ENCODE measurements at places on chromosomes 3 and 15.

DNA sequence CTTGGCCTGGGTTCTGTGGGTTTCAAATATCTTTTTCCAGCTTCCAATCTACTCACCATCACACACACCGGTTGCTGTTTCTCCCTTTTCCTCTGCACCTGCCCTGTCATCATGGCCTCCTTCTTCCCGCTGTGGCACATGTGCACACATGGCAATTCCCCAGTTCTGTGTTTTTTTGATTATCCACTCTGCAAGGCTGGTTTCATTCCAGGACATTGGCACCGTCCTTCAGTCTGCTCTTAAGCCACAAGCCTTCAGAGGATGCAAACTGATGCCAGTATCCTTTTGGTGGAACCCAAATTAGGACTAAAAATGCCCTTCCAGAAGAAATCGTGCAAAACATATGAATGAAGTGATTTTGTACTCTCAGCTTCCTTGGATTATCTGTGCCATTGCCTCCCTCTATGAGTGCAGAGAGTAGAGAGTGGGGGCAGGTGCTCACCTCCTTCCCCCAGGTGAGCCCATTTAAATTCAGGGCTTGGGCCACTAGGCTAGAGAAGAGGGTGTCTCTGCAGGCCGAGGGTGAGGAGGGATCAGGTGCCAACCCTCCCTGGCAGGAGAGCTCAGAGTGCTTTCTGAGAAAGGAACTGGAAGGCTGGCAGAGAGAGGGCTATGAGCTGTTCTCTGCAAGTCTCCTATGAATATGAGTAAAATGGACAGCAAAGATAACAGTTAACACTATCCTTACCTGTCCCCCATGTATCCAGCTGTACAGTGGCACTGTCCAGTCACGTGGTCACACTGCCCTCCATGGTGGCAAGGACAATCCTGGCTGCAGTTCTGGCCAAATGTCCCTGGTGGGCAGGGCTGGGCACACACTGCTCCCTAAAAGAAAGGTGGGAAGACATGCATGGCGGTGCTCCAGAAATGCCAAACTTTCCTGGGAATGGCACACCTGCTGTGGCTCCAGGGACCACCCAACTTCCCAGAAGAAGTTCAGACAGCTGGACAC is 100.8 kb downstream of the RAB11A start:
- DNase-seq: no peak

GRCh38 chr15:32864841-32865240 is 147.0 kb downstream of the GREM1 start:
- DNase-seq: no peak

DNA sequence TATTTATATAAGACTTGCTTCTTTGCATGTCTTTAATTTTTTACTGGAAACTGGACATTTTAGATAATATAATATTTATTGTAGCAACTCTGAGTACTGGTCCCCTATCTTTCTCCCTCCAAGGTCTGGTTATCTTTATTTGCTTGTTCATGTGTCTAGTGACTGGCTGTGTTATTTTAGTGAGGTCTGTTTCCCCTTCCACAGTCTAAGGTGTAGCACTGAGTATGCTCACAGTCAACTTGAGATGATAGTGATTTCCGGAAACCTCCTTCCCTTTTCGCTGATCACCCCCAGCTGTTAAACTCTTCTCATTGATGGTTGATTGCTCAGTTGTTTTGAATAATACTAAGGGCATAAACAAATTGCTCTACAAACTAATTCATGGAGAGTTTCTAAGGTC is 37.0 kb downstream of the PCNP start:
- DNase-seq: no peak

DNA sequence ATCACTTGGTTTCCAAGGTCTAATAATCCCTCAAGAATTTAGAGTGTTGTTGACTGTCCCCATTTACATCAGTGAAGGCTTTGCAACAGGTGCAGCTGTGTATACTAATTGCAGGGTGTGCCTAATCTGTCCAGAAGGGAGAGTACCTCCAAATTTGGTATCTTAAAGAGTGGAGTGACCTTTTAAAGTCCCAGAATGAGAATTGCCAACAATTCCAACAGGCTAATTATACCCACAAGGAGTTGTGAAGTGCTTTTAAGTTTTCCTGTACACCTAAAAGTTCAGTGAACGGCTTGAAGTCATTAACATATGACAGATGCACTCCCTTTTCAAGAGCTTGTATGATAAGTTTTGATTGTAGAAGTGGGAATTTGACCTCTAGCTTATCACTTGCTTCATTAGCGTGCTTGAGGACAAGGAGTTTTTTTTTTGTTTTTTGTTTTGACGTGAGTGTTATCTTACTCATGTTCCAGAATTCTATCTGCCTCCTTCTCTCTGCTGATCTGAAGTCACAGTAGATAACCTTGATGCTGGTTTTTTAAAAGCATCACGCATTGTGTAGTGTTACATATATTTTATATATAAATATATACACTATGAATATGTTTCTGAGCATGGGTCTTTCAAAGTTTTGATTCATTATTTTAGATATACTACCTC is 26.3 kb downstream of the CDIN1 start:
- no peak for DNase-seq

GRCh38 chr3:76024640-76025039 is 239.3 kb upstream of the ZNF717 start:
- no peak for DNase-seq

DNA sequence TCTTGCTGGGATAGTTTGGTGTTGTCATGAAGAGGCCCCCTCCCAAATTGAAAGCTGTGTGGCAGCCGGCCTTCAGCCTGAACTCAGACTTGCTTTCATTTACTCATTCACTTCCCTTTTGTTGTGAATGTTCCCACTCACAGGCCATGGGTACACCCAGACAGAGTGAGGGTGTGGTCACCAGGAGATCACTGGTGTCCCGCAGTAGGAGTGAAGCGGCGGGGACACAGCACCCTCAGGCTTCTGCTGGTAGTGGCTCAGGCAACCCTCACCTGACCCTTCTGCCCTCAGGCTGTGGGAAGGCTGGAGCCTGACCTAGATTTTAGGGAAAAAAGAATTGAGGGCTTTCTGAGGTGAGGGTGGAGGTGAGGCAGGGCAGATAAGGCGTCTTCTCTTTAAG is 244.4 kb downstream of the SOX2 start:
- DNase-seq: no peak

DNA sequence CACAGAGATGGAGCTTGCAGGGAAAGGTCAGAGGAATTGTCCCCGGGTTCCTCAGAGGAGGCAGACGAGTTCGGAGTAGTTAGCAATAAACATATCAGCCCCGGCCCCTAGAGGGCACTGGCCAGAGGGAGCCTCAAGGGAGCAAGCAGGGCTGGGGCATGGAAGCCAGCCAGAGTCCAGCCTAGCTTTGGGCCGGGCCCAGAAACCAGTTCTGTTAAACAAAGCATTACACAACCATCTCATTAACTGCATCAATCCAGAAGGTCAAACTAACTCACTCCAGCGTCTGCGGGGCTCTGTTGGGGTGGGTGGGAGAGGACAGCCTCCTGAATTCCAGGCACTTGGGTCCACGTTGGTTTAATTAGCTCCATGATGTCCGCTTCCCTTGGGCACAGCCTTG is 41.0 kb upstream of the IREB2 start:
- no peak for DNase-seq

DNA sequence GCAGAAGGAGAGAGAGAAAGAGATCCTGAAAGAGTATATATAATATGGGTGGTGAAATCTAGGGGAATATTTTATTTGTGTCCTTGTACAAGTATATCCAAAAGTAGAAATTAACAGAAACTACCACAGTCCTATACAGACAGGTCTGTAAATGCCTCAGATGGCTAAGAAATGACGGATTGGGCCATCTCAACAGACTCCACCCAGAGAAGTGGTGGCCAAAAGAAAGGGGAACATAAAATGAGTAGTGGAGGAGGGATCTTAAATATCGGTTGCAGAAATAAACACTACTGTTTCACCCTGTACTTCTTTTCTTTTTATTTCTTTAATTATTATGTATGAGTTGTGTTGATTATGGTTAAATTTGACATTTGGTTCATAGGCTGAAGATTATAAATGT is 47.7 kb downstream of the CCR3 start:
- no peak for DNase-seq

GRCh38 chr3:105957722-105958121 is 88.9 kb upstream of the CBLB start:
- DNase-seq: no peak

DNA sequence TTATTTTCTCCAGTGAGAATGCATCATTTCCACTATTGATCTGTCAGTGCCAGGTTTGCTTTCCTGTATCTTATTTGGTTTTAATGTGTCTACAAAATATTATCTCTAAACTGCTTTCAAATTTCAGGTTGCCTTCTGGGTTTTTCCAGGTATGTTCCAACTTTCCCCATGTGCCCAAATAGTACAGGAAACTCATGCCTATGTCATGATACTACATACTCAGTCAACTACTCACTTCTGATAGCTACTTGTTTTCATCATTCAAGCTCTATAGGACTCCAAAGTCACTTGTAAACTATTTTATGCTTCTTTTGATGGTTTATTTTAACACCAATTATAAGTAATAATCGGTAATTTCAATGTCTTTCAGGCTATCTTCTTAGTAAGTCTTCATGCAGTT is 134.8 kb upstream of the TTC14 start:
- DNase-seq: no peak

DNA sequence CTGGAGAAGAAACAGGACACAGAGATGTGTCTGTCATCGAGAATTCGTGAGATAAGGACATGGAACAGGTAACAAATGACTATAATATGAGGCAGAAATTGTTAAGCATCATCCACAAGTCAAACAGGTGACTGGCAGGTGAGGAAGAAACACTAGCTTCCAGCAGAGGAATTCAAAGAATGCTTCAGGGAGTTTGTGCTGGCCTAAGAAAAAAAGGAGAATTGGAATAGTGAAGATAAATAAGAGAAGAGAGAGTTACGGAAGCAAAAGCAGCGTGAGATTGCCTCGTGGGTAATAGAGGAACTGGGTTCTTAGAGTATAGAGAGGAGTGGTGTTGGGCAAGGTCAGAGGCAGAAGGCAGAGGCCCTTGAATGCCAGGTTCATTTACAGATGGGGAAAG is 22.9 kb upstream of the FGF12 start:
- no peak for DNase-seq

DNA sequence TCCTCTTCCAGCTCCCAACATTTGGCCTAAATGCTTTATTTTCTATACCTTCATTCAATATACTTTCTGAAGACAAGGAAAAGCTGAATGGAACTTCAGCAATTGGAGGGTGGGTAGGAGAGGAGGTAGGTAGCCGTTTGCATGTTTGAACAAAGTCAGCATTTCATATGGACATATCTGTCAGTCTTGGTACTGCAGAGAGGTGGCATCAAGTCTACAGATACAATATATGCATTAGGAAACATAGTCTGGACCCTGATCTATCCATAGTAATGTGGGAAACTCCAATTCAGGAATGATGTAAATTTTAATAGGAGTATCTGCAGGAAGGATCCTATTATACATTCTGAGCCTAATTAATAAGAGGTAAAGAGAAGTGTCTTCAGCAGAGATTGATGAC is 526.4 kb downstream of the MECOM start:
- no peak for DNase-seq

DNA sequence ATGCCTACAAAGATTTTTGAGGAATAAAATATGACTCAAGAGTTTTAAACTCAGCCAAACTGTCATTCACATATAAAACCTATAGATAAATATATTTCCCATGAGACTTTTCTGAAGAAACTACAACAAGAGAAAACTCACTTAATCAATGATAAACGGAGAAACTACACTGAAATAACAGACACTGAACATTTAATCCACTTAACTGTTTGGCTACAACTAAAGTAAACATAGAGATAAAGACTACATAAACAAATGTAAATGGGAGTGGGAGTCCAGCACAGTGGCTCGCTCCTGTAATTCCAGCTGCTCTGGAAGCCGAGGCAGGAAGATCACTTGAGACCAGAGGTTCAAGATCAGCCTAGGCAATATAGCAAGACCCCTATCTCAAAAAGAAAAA is 79.2 kb downstream of the MEX3B start:
- no peak for DNase-seq

DNA sequence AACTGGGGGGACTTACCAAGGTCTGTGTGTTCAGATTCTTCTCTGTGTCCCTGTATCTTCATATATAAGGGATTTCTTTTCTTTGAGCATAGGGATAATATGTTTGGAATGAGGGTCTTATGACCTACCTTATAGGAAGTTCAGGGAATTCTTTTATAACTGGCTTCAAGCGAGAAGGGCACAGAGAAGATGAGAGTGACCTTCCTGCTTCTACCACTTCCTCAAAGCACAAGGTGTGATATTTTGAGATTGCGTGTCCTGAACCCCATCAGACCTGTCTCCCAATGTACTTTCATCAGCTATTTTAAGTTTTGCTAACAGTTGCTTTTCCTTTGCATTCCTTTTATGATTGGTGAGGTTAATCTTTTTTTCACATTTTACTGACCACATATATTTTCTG is 3.1 kb upstream of the PSMD6 start:
- no peak for DNase-seq

- no peak for DNase-seq
Measured at GRCh38 chr15:66783725-66784124, 81.7 kb downstream of the SMAD6 start.

Data from central memory CD4-positive, alpha-beta T cell (primary cell).